ENCODE measurements at places on chromosomes 1 and 21.

DNA sequence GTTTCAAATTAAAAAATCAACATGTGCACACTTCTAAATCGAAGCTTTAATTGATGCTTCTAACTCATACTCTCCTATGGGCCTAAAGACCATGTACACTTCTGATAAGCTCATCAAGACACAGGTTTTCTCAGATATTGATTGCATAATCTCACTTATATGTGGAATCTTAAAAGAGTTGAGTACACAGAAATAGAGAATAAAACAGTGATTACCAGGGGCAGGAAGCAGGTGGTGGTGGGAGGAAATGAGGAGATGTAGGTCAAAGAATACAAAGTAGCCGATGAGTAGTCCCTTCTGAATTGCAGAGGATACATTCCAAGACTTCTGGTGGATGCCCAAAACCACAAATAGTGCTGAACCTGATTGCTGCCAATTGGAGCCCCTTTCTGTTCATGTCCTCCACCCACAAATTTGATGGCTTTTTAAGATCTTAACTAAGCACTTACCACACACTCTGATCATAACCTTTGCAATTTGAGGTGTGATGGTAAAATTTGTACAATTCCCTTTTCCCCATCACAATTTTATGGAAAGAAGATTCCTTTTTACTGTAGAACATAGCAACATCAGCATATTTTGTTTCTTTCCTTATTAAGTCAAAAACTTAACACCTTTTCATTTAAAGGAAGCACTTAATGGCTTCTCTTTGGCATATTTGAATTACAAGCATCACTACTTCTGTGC lies 3.3 kb upstream of the CD1B start:
- DNase-seq = no peak

GRCh38 chr1:207486198-207486597 lies 9.8 kb upstream of the CR1 start:
- DNase-seq = no peak

- no peak for DNase-seq
These were observed 252.4 kb downstream of the TOMM20 start for GRCh38 chr1:234875953-234876855.

GRCh38 chr1:209547626-209548025 lies 35.9 kb upstream of the CAMK1G start:
- no peak for DNase-seq

DNA sequence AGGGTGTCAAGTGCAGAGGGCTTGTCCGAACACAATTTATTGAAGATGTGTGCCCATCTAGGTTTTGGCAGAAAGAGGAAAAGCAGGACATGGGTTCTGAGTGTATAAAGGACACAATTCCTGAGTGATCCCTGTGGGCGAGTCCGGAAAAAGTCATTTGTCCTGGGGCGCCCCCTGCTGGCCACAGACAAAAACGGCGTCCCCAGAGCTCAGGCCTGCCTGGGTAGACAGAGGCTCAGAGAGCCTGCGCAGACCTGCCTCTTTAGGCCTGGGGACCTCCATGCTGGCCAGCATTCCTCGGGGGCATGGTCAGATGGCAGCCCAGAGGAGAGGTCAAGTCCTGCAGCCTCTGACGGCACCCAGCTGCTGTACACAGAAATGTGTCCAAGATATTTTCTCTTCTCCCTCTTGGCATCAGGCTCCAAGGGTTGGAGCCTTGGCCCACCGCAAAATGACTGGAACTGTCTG lies 65.5 kb upstream of the LRP8 start:
- peak; percentile 70 for DNase-seq

DNA sequence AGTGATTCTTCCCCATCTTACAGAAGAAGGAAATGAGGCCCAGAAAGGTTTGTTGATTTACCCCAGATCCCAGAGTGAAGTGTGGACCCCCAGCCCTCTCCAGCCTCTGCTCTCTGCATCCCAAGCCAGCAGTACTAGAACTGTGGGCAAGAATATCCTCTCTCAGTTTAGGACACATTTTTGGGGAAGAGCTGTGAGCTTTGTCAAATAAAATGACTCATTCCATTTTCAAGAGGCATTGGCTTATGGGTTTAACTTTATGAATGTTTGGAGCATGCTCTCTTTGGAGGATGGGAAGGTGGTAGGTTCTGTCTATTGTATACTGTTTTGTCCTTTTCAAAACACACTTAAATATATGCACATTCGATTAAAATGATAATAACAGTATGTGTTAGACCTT lies 70.6 kb upstream of the CNTN2 start:
- no peak for DNase-seq

- DNase-seq = no peak
These were observed 14.7 kb upstream of the OVAAL start for GRCh38 chr1:180544050-180544449.

GRCh38 chr1:115506924-115507589 lies 134.7 kb upstream of the VANGL1 start:
- no peak for DNase-seq

DNA sequence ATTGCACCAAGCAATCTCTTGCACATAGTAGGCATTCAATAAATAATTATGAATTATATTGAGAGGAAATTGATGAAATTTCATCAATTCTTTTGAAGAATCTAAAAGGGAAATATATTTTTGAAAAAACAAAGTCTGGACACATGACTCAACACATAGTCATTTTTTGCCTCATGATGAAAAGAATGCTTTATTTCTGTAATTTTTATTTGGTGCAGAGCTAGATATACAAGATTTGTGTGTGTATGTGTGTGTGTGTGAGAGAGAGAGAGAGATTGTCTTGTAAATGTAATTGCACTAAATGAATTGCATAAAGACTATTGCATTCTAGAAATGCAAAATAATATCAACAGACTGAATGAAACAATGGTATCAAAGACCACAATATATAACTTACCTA lies 206.2 kb upstream of the C1orf87 start:
- no peak for DNase-seq

DNA sequence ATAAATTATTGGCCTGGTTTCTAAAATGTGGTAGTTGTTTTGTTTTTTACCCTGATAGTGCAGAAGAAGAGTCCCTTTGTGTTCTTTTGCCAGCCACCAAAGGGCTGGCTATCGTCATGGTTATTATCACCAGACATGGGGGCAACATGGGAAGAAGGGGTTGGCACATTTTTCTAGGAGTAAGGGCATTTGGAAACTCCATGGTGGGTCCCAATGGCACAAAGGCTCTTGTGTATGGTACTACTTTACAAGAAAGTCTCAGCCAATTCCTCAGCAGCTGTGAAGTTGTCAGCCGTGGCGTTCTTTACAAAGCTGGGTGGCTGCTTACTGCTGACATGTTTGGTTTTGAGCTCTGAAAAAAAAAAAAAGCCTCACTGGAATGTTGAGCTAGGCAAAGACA lies 330.4 kb upstream of the ESRRG start:
- DNase-seq = no peak

- DNase-seq = no peak
These were observed 25.9 kb upstream of the IL19 start for GRCh38 chr1:206744683-206745082.

Data from occipital lobe (tissue), 3 donors.